Glutamatergic neuron (in vitro differentiated cells): ENCODE measurements at places on chromosomes 2 and 18.
A peak's percentile ranks its signal among the peaks of the same experiment; 100 is the strongest.

GRCh38 chr2:229852565-229852964 lies 69.2 kb downstream of the TRIP12 start:
- DNase-seq: no peak

GRCh38 chr18:44852818-44853217 lies 172.1 kb downstream of the SETBP1 start:
- no peak for DNase-seq

GRCh38 chr2:234143896-234144295 lies 93.4 kb downstream of the SPP2 start:
- no peak for DNase-seq

DNA sequence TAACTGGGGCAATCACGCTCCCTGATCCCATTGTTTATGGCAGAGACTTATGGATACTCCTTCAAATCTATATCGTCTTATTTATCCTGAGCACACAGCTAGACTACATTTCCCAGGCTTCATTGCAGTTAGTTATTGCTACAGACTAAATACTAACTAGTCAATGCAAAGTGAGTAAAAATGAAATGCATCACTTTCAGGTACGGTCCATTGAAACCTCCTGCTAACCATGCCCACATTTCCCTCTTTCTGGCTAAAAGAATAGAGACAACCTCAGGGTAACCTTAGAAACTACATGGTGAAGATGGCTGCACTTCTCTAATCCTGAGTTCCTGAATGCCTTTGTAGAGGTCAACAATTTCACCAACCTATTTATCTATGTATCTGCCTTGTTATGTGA lies 437.4 kb downstream of the EPHA4 start:
- DNase-seq: no peak

DNA sequence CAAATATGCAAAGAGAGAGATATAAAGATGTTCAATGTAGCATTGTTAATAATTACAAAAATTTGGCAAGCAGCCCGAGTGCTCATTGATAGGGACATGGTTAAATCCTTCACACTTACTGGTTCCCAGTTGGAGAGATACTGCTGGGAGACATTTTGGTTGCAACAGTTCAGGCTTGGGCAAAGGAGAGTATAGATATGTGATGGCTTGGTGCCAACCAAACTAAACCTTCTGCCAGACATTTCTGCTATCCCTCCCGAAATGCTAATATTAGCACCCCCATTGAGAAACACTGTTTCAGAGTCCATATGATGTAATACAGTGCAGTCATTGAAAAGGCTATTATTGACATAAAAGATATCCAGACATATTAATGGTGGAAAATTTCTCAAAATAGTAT lies 11.5 kb downstream of the GEN1 start:
- no peak for DNase-seq

GRCh38 chr2:239963646-239964205 lies 61.4 kb downstream of the NDUFA10 start:
- DNase-seq: no peak

DNA sequence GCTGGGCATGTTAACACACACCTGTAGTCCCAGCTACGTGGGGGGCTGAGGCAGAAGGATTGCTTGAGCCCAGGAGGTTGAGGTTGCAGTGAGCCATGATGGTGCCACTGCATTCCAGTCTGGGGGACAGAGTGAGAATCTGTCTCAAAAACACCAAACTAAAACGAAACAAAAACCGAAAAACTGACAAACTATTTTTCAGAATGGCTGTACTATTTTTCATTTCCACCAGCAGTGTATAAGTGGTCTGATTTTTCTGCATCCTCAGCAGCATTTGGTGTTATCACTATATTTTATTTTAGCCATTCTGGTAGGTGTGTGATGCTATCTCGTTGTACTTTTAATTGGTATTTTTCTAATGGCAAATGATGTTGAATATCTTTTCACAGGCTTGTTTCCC lies 95.2 kb downstream of the PDCL3 start:
- no peak for DNase-seq

- no peak for DNase-seq
Observed at GRCh38 chr18:72316497-72316896, 227.6 kb downstream of the CBLN2 start.

GRCh38 chr2:16321872-16322271 lies 343.8 kb downstream of the CYRIA start:
- no peak for DNase-seq

DNA sequence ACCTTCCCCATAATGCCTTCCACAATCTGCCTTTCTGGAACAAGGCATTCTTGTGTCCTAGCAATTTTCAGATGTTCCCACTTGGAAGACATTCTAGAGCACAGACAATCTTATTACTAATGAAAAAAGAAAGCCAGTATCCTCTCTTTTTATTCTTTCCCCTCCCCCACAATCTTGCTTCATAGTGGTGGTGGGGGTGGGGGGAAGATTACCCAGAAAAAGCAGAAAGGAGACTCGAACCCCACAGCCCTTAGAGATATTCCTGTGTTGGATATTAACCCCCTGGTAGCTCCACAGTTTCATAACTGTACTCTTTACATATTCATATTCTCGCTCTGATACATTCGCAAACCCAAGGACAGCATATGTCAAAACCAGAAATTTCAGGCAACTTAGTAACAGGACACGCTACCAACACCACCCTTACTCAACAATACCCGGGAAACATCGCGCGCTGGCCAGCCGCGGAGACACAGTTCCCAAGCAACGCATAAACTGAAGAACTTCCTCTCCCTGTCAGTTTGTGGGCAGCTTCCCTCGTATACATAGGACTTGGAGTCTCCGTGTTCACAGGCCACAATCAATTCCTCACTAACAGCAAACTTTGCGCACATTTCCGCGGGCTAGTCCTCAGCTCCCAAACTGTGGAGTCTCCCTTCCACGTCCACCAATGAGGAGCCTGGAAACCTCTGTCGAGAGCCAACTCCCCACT lies 793 bp downstream of the NR4A2 start:
- no peak for DNase-seq

DNA sequence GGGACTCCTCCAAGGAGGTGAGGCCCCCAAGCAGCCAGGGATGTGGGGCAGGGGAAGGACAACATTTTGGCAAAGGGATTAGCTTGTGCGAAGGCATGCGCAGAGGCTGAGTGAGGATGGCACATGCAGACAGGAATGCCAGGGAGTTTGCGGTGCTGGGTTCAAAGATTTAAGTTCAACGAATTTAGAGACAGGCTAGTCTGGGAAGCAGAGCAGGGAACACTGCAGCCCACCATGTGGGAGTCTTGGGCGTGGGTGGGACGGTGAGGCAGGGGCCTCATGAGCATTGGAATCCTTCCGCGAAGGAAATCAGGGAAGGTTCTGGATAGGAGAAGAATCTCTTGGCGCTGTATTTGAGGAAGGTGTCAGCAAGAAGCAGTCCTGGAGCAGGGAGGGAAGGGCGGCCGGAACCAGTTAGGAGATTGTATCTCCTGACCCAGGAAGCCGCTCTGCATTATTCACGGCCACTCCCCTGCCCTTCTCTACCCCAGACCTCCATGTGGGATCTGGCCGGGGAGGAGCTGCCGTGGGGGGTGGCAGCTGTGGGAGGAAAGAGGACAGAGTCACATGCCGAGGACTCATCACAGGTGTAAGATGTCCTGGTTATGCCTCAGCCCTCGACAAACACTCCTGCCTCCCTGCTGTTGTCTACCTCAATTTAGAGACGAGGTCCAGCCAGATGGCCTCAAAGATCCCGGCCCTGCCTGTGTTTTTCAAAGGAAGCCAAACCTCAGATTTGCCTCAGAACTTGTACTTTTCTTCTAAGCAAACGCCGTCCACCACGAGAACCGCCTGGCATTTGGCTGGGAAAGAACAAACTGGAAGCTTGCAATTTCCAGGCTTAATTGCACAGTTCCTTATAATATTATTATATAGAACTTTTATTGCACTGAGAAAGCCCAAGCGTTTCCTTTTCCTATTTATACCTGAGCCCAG lies 123.7 kb upstream of the SMAD2 start:
- no peak for DNase-seq

- DNase-seq: no peak
Observed at GRCh38 chr18:31426021-31426420, 21.5 kb upstream of the DSG3 start.

DNA sequence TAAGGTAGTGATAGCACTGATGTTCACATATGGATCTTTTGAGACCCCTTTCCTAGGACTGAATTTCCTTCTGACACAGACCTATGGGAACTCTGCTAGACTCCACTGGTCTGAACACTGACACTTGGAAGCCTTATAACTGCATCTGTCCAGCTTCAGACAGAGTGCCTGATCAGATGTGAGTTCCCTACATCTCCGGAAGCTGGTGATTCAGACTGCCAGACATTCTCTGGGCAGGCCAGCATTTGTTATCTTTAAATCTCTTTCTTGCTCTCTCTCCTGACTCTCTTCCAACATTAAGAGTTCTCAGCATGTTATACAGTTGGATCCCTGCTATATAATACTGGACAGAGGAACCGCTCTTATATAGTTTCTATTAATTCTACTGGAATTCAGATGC lies 408.5 kb downstream of the ZEB2 start:
- DNase-seq: no peak

DNA sequence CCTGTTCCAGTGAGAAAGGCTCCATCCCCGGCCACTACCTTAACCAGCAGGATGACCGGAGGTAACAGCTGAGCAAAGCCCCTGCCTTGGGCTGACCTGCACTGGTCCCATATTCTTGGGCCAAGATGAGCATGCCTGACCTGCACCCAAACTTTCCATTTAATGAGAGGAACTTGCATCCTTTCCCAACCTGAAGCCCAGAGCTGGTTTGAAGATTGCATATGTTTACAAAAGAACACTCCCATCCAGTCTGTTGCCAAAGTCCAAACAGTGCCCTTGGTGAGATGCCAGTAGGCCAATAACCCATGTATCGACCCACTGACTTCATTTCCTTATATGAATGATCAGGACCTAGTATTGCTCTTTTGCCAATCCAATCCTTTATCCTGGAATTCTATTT lies 5.5 kb upstream of the NPAS2 start:
- no peak for DNase-seq

DNA sequence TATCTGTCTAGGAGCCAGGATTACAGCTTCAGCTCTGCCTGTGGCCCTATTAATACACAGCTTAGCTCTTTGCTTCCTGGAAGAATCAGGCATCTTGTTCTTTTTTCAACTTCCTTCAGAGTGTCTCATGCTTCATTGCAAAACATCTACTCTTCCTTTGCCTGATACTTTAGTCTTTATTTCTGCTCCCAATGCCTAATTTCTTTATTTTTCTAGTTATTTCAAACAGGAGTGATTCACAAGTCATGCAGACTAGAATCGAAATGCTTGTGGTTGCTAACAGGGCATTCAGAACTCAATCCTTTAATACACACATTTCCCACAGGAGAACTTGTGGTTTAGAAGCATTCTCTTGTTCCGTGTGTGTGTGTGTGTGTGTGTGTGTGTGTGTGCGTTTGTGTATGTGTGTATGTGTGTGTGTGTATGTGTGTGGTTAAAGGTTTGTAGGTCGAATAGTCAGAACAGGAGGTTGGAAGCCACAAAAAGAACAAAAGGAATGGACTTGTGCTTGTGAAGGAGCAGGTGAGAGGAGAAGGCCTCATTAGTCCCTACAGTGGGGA lies 28.3 kb upstream of the INSIG2 start:
- no peak for DNase-seq

GRCh38 chr2:96146881-96147592 lies 1.8 kb upstream of the DUSP2 start:
- DNase-seq: no peak

DNA sequence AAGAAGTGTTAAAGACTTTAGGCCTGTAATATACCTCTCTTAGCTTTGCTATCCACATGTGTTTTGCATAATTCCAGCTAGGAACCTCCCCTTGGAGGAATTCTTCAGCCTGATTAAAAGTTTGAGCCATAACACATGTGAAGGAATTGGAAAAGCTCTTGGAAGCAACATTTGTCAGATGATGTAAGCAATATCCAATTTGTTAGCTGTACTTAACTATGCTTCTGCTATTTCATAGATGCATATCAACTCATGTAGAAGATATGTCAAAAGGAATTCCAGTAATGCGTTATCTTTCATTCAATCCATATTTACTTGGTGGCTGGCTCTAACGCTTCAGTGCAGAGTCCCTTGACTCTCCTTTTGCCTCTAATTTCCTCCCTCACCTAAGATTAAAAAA lies 46.2 kb downstream of the PKP4 start:
- DNase-seq: no peak

DNA sequence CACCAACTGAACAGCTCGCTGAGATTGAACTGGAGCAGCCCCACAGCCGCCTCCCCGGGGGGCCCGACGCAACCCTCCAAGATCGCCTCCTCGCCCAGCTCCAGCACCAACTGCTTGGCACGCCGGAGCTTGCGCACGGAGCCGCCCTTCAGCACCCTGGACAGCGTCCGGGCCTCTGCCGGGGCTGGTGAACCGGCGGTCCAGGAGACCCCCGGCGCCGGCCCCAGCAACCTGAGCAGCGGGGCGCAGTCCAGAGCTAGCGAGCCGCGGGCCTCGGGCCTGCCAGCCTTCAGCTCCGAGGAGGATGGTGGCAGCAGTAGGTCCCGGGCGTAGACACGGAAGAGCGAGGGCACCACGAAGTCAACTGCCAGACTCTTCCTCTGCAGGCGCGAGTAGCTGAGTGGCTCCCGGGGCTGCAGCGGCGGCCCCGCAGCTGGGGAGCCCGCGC lies 1.2 kb downstream of the ALK start:
- DNase-seq: peak; percentile 45

DNA sequence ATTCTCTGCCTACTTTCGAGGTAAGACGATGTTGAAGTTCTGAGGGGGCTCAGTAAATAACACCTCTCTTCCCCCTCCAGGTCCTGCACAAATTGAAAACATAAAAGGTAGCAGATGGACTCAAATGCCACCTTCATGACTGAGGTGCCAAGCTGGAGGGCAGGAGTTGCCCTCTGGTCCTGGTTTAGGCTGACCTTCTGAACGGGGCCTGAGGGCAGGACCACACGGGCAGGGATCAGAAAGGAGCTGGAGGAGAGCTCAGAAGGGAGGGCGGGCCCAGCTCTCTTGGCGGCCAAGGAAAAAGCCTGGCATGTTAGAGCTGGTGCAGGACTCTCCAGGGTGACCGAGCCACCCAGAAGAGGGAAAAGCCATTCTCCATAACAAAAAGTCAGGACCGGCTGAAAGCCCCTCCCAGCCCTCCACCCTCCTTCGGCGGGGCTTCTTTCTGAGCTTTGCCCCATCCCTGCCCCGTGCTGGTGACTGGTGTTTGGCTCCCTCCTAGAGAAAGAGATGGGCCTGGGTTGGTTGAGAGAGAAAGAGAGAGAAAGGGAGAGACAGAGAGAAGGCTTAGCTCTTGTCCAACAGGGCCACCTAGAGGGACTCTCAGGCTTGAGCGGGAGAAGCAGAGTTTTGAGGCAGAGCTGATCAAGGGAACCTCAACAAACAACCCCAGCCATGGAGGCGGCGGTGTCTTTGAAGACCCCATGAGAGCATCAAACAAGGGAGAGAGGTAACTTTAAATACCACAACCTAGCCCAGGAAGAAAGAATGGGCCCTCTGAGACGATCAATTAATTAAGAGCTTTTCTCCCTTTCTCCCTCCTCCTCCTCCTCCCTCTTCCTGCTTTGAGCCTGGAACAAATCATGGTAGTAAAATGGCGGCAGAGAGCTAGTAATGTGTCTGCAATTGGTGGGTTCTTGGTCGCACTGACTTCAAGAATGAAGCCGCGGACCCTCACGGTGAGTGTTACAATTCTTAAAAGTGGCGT lies 50.8 kb downstream of the WIPF1 start:
- peak; percentile 38 for DNase-seq
